T follicular helper cell (primary cell): ENCODE measurements at places on chromosomes 5 and 9.

GRCh38 chr5:73199671-73200070, 26.7 kb downstream of the TMEM174 start:
- no peak for DNase-seq

DNA sequence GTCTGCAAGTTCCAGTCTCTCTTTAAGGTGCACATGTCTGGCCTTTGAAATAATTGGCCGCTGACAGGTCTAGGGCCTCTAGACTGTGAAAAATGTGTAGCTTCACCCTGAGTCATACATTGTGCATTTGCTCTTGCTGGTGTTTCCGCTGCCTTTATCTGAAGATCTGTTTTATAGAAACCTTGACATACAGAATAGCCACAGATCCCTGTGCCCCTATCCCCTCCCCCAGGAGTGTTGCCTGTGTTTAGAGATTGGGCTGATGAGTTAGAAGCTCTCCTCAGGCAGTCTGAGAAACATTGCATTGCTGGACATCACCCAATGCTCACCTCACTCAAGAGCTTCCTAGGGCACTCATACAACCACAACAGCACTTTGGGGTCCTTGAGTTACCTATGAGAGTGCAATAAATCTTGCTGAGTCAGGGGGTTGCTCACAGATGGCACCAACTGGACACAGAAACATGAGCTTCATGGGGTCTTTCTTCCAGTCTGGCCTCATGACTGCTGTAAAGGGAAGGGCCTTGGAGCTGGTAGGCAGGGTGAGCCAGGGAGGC, 3.8 kb upstream of the ZNF782 start:
- no peak for DNase-seq

- DNase-seq = no peak
Observed at GRCh38 chr5:123483446-123484077, 28.4 kb upstream of the CSNK1G3 start.

DNA sequence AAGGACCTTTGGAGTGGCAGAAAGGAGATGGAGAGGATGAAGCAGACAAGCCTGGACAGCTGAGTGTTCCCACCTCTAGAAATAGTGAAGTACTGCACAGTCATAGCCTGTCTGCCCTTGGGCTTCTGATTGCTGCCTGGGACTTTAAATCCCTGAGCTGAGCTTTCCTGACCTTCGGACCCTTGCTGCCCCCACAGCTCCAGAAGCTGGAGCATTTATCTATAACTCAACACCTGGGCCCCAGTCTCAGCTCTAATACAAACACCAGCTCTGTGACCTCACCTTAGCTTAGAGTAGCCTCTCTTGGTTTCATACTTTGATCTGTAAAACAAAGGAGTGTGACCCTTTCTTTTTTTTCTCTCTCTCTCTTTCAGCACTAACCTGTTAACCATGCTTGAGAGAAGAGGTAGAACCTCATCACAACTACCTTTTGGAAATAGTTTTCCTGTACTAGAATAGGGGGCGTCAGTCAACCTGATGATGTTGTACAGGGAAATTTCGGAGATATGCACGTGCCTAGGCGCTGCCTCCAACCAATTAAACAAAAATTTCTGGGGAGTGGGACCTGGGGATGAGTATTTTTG, 25.4 kb upstream of the ELL2 start:
- DNase-seq = no peak

GRCh38 chr5:115962565-115963402, 509 bp downstream of the LVRN start:
- DNase-seq = no peak

GRCh38 chr5:142617416-142618129, 68.3 kb downstream of the FGF1 start:
- no peak for DNase-seq

DNA sequence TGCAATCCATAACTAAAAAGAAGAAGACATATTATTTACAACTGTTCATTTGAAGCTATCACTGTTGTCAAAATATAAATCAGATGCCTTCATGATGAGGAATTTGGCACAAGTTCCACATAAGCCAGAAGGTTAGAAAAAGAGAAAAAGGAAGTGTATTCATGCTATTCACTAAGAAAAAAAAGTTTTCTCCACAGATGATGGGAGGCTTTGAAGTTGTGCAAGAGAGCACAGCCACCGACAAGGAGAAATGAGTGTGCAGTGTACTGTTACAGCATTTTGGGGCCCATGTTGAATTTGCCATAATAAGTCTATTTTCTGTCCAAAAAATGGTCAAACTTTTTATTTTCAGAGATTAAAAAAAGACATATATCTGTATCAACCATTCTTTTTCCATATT, 32.9 kb upstream of the IFNK start:
- no peak for DNase-seq

- DNase-seq = no peak
Observed at GRCh38 chr5:177478711-177479646, 5.5 kb upstream of the DBN1 start.

DNA sequence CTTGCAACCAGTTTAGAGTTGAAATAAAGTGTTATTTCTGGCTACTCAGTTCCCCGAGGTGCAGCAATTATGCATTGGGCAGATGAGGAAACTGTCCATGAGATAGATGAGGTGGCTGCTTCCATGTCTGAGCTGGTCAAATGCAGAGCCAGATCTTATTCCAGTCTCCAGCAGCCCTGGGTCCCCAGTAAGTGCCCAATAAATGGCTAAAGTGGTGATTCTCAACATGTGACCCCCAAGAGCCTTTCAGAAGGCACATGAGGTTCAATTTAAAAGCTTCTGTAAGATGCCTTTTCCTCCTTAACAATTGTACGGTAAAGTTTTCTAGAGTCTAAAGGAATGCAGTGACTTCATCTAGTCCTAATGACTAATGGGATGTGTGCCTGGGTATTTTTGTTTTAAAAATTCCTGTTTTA, 17.5 kb downstream of the ATOX1 start:
- no peak for DNase-seq

GRCh38 chr9:97508852-97509251, 7.4 kb downstream of the TMOD1 start:
- DNase-seq = no peak

DNA sequence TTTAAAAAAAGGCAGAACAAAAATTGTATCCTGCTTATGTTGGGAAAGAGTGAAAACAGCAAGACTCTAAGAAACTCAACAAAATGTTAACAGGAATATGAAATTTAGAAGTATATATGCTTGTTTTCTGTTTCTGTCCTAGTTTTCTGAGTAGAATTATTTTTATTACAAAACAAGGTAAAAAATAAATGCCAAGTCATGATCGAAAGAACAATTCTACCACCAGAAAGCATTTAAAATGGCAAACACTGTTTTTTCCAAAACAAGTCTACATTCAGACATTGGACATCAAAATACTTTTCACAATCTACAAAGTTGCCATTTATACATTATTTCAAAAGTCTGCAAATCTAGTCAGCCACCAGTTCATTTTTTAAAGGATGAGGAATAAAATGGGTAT, 102.6 kb downstream of the TLE1 start:
- DNase-seq = no peak

DNA sequence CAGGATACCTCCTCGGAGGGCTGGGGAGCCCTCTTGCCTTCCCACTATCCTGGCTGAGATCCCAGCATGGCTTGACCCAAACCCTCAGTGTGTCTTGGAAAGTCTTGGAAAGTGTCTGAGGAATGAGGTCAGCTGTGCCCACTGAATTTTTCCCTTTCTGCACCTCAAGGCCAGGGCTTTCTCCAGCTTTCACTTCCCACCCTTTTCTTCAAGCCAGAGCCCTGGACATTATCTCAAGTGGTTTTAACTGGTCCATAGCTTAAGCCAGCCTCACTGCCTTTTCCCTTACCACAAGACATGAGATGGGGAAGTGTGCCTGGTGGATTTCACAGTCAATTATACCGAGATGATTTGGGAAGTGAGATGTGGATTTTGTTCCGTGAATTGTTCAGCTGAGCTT, 35.7 kb upstream of the LHX2 start:
- DNase-seq = no peak

GRCh38 chr5:54628050-54628449, 110.5 kb downstream of the SNX18 start:
- no peak for DNase-seq

DNA sequence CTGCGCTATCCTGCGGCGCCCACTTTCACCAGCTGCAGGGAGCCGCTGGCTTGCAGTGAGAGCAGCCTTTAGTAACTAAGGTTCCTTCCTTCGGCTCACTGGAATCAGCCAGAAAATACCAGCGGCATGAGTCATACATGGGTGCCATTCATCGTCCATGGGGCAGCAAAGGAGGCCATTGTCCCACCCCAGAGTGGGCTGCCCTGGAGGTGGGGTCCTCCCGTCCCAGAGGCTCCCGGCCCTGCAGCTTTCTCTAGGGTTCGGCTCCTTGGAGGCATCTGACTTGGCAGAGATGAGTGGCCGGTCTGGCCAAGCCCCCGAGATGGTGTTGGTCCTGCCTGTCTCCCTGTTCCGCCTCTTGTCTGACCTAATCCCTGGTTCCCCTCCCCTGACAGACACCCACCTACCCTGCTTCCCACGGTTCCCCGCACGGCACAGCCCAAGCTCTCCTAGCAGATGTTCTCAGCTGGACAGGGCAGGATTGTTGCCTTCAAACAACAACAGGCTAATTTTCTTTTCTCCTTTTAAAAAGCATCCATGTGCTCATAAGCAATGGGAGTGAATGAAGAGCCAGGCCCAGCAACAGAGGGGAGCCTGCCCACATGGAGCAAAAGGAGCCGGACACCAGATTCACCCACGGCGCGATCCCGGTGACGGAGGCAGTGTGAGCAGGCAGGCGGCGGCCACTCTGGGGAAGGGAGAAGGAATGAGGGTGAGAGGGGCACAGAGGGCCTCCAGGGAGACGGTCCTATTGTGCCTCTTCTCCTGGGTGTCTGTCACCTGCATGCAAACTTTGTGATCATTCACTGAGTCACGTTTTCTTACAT, 97.0 kb upstream of the COL5A1 start:
- DNase-seq = no peak

- DNase-seq = no peak
Observed at GRCh38 chr5:135569755-135570452, 8.9 kb downstream of the CXCL14 start.

DNA sequence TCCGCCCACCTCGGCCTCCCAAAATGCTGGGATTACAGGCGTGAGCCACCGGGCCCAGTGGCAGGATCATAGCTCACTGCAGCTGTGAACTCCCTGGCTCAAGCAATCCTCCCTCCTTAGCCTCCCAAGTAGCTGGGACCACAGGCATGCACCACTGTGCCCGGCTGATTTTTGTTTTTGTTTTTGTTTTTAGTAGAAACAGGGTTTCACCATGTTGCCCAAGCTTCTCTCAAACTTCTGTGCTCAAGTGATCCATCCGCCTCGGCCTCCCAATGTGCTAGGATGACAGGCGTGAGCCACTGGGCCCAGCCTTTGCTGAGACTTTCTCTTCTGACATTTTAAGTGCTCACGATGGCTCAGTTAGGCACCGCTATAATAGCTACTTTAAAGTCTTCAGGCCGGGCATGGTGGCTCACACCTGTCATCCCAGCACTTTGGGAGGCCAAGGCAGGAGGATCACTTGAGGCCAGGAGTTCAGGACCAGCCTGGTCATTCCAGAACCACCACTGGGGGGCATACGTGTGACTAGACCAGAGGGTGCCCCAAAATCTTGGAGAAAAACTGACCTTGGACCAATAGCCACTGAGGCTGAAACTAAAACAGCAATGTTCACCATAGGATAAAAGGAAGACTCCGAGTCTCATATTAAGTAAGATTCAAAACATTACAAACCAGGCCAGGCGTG, 3.1 kb upstream of the ENTPD8 start:
- no peak for DNase-seq

DNA sequence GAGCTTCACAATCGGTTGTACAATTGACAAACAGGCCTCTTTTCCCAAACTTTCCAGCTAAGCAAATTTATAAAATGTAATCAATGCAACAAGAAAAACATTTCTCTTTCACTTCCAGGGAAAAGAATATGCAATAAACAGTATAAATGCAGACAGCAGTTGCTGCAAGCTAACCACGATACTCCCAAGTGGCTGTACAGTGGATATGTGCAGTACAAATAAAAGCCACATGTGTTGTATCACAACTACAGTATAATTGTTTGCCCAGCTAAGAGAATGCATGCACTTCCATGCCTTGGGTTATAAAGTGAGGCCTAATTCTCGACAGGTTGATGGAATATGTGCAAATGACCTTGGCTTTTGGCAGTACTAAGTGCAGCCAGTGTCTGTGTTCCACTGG, 16.7 kb upstream of the PDCL start:
- DNase-seq = no peak

DNA sequence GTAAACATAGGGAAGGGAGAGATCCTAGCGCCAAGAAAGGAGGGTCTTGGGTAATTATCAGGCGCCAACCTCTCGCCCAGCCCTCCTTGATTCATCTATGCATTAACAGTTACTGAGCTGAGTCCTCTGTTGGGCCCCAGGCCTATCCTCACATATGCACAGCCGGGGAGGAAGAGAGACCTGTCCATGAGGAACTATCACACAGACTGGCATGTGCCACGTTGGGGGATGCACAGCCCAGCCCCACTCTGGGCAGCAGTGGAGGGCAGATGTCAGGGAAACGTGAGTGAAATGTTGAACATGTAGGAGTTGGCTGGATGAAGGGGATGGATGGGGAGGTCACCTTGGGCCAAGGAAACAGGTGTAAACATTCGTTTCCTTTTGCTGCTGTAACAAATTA, 18.8 kb upstream of the ENHO start:
- DNase-seq = no peak

GRCh38 chr9:88658311-88658822, 123.4 kb downstream of the NXNL2 start:
- DNase-seq = no peak

GRCh38 chr5:135625486-135625885, 46.7 kb upstream of the CXCL14 start:
- no peak for DNase-seq

GRCh38 chr5:134227259-134227658, 1.4 kb upstream of the PPP2CA start:
- DNase-seq = no peak

GRCh38 chr9:103361906-103362305, 366.8 kb downstream of the CYLC2 start:
- DNase-seq = no peak
